ENCODE measurements at places on chromosomes 7 and 10.

- no peak for DNase-seq
These were observed 570.1 kb upstream of the MGMT start for GRCh38 chr10:128896963-128897362.

DNA sequence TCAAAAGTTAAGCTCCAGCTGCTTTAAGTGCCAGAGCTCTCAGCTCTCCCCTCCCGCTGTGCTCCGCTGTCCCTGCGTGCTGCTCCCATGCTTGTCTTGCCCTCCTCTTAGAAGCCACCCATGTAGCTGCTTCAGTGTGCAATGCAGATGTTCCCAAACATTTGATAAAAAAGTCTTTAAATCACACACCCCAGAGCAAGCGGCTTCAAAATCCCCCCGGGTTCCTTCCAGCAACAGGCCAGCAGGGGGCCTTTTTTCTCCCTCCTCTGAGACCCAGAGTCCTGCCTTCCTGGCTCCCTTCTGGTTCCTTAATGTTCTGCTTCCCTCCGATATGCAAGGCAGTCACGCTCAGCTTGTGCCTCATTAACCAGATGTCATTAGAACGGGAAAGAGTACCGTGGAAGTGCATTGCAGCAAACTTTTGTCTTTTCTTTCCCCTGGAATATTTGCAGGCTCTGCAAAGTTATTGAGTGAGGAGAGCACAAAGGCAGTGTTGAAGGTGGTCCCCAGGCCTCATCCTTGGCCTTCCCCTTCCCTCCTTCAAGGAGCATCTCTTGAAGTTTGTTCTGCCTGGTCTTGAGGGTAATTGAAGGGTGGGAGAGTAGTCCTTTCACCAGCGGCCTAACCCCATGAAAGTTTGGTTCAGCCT is 25.5 kb downstream of the LDB3 start:
- no peak for DNase-seq

DNA sequence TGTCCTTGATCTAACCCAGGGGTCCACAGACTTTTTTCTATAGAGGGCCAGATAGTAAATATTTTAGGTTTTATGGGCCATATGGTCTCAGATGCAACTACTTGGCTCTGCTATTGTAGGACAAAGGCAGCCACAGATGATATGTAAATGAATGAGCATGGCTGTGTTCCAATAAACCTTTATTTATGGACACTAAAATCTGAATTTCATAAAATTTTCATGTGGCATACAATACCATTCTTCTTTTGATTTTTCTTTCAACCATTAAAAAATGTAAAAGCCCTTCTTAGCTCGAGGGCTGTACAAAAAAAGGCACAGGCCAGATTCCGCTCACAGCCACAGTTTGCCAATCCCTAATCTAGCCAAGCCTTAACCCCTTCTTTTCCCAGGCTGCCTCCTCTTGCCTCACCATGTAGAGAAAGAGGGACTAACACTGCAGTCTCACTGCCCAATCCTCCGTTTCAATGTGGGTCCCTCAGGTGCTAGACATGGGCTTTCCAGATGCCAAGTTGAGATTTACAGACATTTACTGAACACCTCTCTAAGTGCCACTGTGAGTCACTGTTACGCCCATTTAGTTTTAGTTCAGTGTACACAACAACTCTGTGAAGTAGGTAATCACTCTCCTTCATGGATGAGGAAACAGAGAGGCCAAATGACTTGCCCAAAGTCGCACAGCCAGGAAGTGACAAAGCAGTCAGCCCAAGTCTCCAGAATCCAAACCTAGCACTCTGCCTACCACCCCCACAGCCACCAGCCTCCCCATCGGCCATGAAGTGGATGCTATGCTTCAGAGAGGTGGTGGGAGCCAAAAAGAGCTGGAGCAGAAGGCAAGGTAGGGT is 132.6 kb upstream of the PDLIM1 start:
- no peak for DNase-seq

DNA sequence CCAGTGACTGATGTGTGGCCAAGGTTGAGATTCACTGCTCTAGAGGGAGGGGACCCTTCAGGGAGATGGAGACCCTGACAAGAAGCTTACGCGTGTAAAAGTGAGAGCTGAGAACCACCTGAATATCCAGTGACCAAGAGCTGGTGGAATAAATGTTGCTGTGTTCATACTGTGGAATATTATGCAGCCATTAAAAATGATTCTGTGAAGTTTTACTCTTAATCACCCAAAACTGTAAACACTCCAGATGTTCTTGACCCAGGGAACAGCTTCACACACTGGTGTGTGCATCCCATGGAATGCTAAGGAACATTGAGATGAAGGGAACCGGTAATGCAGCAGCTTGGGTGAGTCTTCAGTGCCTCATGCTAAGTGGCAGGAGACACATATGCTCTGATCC is 4.3 kb upstream of the POLM start:
- DNase-seq = no peak

GRCh38 chr10:48299692-48300091 is 6.8 kb upstream of the MAPK8 start:
- DNase-seq = no peak

DNA sequence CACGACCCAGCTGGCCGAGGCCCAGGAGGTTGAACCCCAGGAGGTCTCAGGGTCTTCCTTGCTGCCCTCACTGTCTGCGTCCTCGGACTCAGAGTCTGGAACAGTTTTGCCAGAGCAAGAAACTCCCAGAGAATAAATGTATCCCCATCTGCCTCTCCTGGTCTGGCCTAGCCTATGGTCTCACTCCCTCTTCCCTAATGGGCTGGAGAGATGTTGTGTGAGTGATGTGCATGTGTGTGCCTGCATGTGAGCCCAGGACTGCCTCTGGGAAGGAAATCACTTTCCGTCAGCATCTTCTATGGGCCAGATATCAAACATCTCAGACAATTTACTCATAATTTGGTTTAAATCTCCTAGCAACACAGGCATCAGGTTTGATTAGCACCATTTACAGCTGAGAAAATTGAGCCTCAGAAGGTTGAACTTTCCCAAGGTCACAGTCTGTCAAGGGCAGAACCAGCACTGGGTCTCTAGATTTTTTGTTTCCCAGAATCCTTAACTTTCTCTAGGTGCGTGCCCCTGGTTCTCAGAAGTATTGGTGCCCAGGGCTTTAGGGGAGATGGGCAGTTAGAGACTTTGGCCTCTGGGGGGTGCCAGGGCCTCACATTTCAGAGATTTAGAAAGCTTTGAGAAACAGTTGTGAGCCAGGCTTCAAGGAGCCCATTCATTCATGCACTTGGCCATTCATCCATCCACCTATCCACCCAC is 4.9 kb downstream of the TMEM270 start:
- no peak for DNase-seq

DNA sequence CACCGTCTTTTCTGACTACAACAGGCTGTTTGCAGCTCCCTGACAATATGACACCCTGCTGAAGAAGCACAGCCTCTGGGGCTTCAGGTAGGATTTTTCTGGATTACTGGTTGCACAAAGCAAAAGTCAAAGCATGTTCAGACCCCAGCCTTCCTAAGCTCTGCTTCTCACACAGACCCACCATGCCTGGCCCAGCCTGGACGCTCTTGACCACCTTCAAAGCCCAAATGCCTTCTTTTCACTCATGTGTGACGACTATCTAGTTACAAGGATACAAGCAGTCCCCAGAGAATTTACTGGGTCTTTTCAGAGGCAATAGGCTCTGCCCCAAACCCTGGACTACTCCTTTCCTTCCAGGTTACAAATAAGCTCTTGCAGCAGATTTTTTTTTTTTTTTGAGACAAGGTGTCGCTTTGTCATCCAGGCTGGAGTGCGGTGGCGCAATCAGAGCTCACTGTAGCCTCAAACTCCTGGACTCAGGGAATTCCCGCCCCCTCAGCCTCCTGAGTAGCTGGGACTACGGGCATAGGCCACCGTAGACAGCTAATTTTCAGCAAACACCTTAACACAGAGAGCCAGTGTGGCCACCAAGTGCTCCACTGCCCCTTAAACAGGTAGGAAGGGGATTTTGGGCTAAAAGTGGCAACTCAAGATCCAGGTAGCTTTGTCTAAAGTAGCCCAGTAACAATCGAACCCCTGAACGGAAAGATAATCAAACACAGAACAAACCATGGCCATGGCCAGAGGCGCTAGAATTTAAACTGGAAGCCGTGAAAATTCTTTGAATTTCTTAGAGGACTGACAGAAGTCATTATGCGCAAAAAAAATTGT is 16.2 kb downstream of the SVIL start:
- no peak for DNase-seq

GRCh38 chr10:89025453-89025852 is 34.9 kb downstream of the FAS start:
- no peak for DNase-seq

Data from stimulated activated CD8-positive, alpha-beta memory T cell treated with anti-CD3 and anti-CD28 coated beads, Interleukin-4, amount 100 ng/mL, for 1 hour (primary cell).